WTC11 (cell line): ENCODE measurements at places on chromosomes 3 and 15.
A peak's percentile ranks its signal among the peaks of the same experiment; 100 is the strongest.

GRCh38 chr3:46829699-46830208 lies 33.5 kb downstream of the MYL3 start:
- no peak overlapping the region for H3K4me3 ChIP-seq
- DNase-seq = no peak
- peaks cover 7% of the 10 kb centered on the region for H3K4me1 ChIP-seq
- peaks cover 6% of the 10 kb centered on the region; the same call in 1 of the 2 replicates for H3K27me3 ChIP-seq
- no peaks in the 10 kb centered on the region for H3K36me3 ChIP-seq

- H3K27ac ChIP-seq = no peak overlapping the region
- peaks cover 6% of the 10 kb centered on the region for H3K4me1 ChIP-seq
- no peak overlapping the region for H3K4me3 ChIP-seq
- H3K36me3 ChIP-seq = peaks cover 37% of the 10 kb centered on the region
Observed at GRCh38 chr15:24943361-24943760, 11.4 kb upstream of the SNRPN start.

- no peaks in the 10 kb centered on the region for H3K36me3 ChIP-seq
- H3K27ac ChIP-seq = no peak overlapping the region
- H3K4me3 ChIP-seq = no peak overlapping the region
- DNase-seq = no peak
- no peaks in the 10 kb centered on the region for H3K4me1 ChIP-seq
- H3K27me3 ChIP-seq = no peaks in the 10 kb centered on the region
Observed at GRCh38 chr3:143362115-143362991, 242.8 kb downstream of the CHST2 start.

- peak within 1 kb of the TSS; percentile 88 for H3K4me3 ChIP-seq
- peaks cover 18% of the 10 kb centered on the region for H3K36me3 ChIP-seq
- no peaks in the 10 kb centered on the region for H3K27me3 ChIP-seq
- DNase-seq = peak; percentile 77
- H3K4me1 ChIP-seq = peaks cover 37% of the 10 kb centered on the region
- peak within 1 kb of the TSS; percentile 89 for H3K27ac ChIP-seq
Observed at GRCh38 chr3:38138349-38139190, at the start of gene MYD88. Gene MYD88 (plus strand): TSS chr3:38138661. CDS start chr3:38138701, 40 bp downstream.

GRCh38 chr15:91202510-91203102 lies 102.5 kb downstream of the SV2B start:
- H3K36me3 ChIP-seq = no peaks in the 10 kb centered on the region
- H3K27ac ChIP-seq = no peak overlapping the region
- H3K4me1 ChIP-seq = peaks cover 15% of the 10 kb centered on the region
- no peaks in the 10 kb centered on the region for H3K27me3 ChIP-seq
- no peak for DNase-seq
- no peak overlapping the region for H3K4me3 ChIP-seq

GRCh38 chr15:29795610-29796009 lies 26.7 kb downstream of the TJP1 start:
- no peak overlapping the region for H3K4me3 ChIP-seq
- peak overlapping the region; percentile 55 for H3K27ac ChIP-seq
- peaks cover 67% of the 10 kb centered on the region for H3K36me3 ChIP-seq
- H3K4me1 ChIP-seq = peaks cover 14% of the 10 kb centered on the region
- H3K27me3 ChIP-seq = no peaks in the 10 kb centered on the region

DNA sequence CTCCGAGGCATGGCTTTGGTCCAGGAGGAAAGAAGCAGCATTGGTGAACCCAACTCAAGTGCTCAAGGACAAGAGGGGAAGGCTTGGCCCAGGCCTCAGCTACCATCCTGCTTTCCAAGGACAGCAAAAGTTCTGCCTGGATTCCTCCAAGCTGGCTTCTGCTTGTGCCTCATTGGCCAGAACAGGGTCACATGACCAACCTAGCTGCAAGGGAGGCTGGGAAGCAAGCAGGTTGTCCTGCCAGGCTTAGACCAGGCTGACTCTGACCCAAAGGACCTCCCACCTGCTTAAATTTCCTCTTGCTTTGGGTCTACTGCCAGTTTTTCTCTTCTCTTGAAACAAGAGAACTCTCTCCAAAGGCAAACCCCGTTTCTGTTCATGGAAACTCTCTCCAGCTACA lies 70.7 kb downstream of the RPN1 start:
- no peaks in the 10 kb centered on the region for H3K36me3 ChIP-seq
- peaks cover 8% of the 10 kb centered on the region for H3K27me3 ChIP-seq
- peaks cover 17% of the 10 kb centered on the region for H3K4me1 ChIP-seq
- no peak overlapping the region for H3K27ac ChIP-seq
- no peak overlapping the region for H3K4me3 ChIP-seq
- no peak for DNase-seq
